ENCODE measurements at places on chromosomes 13 and 19.

DNA sequence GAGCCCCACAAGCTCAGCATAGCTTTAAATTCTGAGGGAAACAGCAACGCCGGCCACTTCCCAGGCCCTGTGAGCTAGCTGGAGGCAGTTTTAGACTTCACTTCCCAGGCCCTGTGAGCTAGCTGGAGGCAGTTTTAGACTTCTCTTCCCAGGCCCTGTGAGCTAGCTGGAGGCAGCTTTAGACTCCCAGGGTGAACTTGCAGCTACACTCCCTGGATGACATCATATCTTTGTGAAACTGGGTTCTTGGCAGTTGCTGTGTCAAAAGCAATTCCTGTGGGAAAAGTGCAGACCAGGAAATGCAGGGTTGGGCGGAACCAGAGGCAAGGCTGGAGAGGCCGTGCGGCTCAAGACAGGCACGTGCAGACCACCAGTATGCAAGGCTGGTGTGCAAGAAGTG is 12.7 kb downstream of the SOX1 start:
- DNase-seq = no peak

DNA sequence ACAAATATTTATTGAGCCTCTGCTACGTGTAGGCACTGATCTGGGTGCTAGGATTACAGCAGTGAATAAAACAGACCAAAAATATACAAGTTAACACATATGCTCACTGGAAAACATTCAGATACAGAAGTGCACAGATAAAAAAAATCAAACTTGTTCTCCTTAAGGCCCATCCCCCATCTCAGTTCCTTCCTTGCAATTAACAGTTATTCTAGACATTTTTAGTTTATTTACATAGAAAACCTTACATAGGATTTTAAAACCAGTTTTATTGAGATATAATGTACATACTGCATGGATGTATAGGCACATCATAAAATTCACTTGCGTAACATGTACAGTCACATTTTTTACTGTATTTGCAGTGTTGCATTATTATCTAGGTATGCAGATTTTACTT is 36.5 kb upstream of the HMGB1 start:
- no peak for DNase-seq

GRCh38 chr19:2659856-2660432 is 42.5 kb downstream of the GNG7 start:
- no peak for DNase-seq

DNA sequence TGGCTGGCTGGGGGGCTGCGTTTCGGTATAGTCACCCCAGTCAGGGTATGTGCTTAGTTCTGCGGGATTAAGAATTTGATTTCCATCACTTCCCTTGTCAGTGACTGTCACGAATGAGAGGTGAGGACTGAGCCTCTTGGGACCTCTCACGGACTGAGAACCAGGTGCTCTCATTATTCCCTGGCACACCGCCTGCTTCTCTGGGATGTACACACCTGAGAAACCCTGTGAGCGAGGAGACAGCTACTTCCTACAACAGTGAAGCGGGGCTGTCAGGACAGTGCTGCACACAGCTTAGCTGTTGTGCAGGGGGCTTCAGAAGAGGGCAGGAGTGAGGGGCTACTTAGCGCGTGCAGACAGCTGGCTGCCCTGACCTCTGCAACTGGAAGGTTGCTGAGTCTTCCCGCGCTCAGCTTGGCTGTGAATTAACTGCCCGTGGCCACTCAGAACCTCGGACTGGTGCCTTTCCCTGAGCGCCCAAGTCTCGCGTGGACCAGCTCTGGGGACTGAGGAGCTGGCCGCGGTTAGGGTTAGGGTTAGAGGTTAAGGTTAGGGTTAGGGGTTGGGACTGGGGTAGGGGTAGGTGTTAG is 65.3 kb upstream of the MCF2L start:
- DNase-seq = no peak

DNA sequence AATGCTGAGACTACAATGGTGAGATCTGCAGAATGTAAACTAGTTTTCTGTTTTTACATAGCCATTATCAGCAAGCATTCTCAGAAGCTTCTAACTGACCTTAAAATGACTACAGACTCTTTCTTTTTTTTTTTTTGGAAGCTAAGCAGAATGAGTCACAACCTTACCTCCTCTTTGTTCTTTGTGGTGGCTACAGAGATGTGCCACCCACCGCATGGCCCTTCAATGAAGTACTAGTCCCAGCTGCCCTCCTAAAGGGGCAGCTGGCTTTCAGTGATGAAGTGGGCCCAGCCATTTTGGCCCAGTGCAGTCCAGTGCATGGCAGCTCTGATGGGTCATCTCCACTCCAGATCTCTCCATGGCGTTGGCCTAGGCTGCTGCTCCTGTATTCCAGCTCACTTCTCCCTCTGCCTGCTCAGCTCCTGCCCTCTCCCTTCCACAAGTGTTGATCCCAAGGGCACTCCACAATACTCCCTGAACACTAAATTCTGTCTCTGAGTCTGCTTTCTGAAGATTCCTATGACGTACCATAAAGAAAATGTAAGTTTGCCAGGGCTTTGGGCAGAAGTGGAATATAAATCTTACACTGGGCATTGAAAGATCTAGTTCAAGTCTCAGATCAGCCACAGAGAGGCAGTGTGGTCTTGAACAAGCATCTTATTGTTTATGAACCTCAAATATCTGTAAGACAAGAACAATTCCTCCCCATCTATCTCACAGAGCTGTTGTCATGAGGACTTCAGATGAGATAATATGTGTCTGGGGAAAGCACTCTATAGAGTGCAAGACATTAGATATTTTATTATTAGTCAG is 85.6 kb downstream of the RXFP2 start:
- DNase-seq = no peak

- no peak for DNase-seq
These were observed 375.0 kb downstream of the PCDH9 start for GRCh38 chr13:66855131-66855530.

Data from HS-5 (cell line).